ENCODE measurements at places on chromosomes 5 and 9. TPM values are rescaled to one million over a fixed set of nuclear protein-coding genes. Genes with fewer than 3 reads are reported as not detected.

PCDH1 gene
- total RNA-seq, result 146 TPM

SCGB3A2 gene
- total RNA-seq, result not detected

ZNF883 gene
- total RNA-seq, result 2.2 TPM

PLPP7 gene
- total RNA-seq, result not detected

DNA sequence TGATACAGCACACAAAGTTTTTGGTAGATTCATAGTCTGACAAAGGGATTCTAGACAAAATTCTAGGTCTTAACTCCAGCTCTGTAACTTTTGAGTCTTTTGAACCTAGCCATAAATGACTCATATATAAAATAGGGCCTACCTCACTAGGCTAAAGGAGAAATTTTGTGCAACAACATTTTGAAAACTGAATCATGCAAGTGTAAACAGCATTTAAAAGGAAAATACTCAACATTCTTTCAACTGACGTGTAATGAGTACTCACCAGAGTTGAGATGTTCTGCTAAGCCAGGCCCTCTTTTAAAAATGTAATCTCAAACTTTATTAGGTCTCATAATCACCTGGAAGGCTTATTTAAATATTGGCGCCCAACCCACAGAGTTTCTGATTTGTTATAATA lies 113.2 kb downstream of the STK32A start:
- no peak for DNase-seq
- no peak overlapping the region for H3K4me3 ChIP-seq
- peaks cover 7% of the 10 kb centered on the region for H3K4me1 ChIP-seq

DNA sequence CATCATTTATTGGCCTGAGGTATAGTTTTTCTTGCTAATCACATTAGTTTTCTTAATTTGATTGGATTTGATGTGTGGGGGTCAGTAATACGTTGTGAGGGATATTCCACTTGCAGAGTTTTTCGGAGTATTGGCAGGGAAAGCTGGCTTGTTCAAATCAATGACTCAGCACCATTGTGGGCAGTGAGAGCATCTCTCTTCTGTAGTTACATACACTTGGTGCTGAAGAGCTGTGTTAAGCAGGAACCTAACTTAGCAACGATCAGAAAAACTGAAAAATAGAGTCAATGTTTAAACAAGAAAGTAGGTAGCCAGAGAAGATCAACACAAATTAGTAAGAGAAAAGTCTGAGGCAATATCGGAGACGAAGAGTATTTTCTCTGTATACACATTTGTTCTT lies 344.6 kb upstream of the EDIL3 start:
- DNase-seq, result no peak
- H3K27ac ChIP-seq, result no peak overlapping the region
- H3K4me3 ChIP-seq, result no peak overlapping the region

DNA sequence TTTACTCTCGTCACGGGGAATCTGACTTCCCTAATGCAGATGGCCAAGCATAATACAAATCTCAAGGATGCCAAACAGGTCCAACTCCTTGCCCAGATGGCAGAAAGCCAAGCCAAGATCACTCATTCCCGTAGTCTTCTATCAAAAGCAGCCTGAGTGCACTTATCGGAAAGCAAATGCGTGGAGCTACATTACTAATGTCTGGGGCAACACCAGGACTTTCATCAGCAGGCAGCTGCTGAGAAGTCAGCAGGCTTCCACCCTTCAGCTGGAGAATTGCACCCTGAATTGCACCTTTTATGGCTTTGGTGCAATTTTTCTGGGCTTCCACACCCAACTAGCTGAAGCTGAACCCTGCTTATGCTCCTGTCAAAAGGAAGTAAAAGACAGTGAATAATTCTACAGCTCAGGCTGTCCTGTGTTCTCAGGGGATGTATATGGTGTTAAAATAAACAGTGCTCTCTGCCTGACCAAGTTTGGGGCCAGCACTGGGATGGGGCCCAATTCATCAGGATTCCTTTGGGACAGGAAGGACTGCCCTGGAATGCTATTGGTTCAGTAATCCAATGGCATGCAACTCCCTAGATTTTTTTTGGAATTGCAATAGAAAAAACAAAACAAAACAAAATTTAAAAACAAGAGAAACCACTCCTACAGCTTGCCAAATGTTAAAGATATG lies 92.6 kb downstream of the DPYSL3 start:
- no peak overlapping the region for H3K4me3 ChIP-seq
- no peaks in the 10 kb centered on the region for H3K27me3 ChIP-seq
- peak; percentile 80 for DNase-seq
- H3K27ac ChIP-seq, result peak overlapping the region; percentile 12
- H3K4me1 ChIP-seq, result peaks cover 15% of the 10 kb centered on the region

DNA sequence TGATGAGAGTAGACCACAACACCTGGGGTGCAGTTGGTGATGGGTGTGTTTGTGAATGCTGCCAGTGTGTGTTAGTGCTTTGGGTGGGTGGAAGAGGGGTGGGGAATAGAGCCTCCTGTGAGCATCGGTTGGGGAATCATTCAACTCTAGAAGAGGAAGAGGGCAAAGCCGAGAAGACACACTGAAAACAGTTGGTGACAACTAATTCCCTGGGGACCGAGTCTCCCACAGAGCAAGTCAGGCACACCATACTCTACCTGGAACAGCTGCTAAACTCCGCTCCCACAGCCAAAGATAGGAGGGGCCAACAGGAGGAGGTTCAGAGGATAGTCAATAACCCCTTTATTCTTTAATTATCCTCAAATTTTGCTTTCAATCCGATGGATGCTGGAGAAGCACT lies 1.6 kb upstream of the ARHGEF39 start:
- H3K36me3 ChIP-seq, result peaks cover 16% of the 10 kb centered on the region
- no peak overlapping the region for H3K27ac ChIP-seq
- peaks cover 47% of the 10 kb centered on the region for H3K4me1 ChIP-seq
- DNase-seq, result no peak
- H3K27me3 ChIP-seq, result no peaks in the 10 kb centered on the region

GRCh38 chr5:115577329-115577728 lies 24.9 kb downstream of the TICAM2 start:
- H3K4me3 ChIP-seq, result no peak overlapping the region
- peaks cover 30% of the 10 kb centered on the region for H3K4me1 ChIP-seq
- DNase-seq, result no peak
- no peaks in the 10 kb centered on the region for H3K27me3 ChIP-seq
- H3K27ac ChIP-seq, result no peak overlapping the region

DNA sequence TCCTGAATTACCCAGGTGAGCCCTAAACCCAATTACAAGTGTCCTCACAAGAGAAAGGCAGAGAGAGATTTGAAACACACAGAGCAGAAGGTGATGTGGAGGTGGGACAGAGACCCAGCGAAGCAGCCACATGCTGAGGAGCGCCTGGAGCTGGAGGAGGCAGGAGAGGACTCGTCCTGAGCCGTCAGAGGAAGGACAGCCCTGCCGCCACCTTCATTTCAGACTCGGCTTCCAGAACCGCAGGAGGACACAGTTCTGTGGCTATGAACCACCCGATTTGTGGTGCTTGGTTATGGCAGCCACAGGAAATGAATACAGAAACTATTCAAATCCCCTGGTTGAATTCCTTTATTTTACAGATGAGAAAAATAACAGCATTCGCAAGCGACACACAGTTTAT lies 16.4 kb upstream of the FBP1 start:
- H3K27ac ChIP-seq, result no peak overlapping the region
- H3K4me3 ChIP-seq, result no peak overlapping the region
- H3K36me3 ChIP-seq, result no peaks in the 10 kb centered on the region
- no peak for DNase-seq

DNA sequence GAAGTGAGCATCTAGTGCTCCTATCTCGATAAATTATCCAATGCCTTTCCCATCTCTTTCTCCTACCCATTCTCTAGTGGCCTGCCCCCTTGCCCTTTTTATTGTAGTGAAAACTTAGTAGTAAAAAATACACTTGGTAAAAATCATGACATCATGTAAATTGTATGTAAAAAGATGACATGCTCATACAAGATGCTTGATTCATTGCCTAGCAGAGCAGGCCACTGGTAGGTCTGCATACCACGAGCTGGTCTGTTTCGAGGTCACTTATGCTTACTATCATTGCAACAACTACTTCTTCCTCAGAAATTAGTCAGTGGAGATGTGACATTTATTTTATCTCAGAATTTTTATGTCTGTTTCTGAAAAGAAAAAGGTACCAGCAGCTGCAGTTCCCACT lies 177.3 kb downstream of the C9orf152 start:
- no peak overlapping the region for H3K27ac ChIP-seq
- DNase-seq, result no peak
- H3K27me3 ChIP-seq, result no peaks in the 10 kb centered on the region
- no peak overlapping the region for H3K4me3 ChIP-seq
- peaks cover 24% of the 10 kb centered on the region for H3K4me1 ChIP-seq
- H3K36me3 ChIP-seq, result no peaks in the 10 kb centered on the region

- no peak for DNase-seq
- H3K4me1 ChIP-seq, result peaks cover 29% of the 10 kb centered on the region
- no peaks in the 10 kb centered on the region for H3K27me3 ChIP-seq
These were observed 3.6 kb downstream of the FBXO38 start for GRCh38 chr5:148387325-148387724.

- peak overlapping the region; percentile 18 for H3K27ac ChIP-seq
- DNase-seq, result no peak
- H3K36me3 ChIP-seq, result no peaks in the 10 kb centered on the region
- H3K4me1 ChIP-seq, result peaks cover 50% of the 10 kb centered on the region
These were observed 360.4 kb upstream of the ACTBL2 start for GRCh38 chr5:57843059-57843367.

- no peaks in the 10 kb centered on the region for H3K4me1 ChIP-seq
- H3K27me3 ChIP-seq, result no peaks in the 10 kb centered on the region
- H3K36me3 ChIP-seq, result no peaks in the 10 kb centered on the region
- H3K27ac ChIP-seq, result no peak overlapping the region
These were observed 31.0 kb upstream of the GARNL3 start for GRCh38 chr9:127233550-127233949.

DNA sequence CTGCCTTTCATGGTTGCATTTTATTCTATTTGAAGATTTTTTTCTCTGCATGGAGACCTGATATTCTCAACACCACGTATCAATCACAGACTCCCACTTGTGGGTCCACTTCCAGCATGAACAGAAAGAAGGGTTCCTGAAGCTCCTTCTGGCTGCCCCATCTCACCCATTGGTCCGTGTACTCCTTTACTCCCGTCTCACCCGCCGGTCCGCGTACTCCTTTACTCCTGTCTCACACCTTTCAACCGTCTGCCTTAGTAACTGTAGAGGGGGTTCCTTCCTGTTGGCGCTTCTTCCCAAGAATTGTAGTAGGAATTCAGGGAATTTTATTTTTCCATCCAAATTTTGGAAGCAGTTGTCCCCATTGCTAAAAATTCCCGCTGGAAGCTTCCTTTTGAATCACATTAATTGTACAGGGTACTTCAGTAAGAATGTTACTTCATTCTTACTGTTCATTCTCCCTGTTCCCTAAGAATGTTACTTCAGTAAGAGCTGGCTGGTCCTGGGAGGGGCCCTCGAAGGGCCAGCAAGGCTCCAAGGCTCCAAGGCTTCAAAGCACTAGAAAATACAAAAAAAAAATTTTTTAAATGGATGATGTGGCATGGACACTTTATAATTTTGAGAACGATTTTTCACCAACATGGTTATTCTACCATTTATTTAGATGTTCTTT lies 3.9 kb upstream of the LPCAT1 start:
- no peak overlapping the region for H3K4me3 ChIP-seq
- peaks cover 19% of the 10 kb centered on the region for H3K36me3 ChIP-seq
- no peaks in the 10 kb centered on the region for H3K4me1 ChIP-seq
- DNase-seq, result no peak
- no peak overlapping the region for H3K27ac ChIP-seq

DNA sequence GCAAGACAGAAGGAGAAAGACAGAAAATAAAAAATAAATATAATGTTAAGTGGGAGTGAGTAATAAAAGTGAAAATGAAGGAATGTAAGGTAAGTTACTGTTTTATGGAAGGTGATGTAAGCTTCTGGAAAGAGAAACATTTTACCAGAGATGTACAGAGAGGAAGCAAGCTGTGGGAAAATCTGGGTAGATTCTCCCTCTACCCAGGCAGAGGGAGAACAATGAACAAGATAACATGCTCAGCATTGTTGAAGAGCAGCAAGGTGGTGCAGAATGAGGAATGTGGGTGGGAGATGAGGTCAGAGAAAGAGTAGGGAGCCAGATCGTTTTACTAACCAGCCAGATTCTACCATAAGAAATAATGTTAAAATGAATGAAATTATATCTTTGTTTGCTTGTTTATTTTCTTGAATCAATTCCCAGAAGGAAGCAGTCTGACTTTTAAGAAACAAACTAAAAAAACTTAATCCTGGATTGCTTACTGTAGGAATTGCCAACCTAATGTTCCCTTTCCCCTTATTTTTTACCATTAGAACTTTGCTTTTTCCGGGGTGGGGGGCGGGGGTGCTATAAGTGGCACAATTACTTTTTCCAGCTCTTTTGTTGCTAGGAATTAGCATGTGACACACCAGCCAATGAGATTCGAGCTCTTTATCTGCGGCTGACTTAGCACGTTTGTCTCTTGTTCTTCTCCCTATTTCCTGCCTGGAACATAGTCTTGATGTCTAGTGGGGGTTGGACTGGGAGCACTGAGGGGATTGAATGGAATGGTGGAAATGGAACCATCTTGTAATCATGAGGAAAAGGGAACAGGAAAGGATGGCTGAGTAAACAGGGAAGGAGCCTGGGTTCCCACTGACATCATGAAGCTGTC lies 356.7 kb downstream of the TMEM167A start:
- H3K27me3 ChIP-seq, result no peaks in the 10 kb centered on the region
- H3K27ac ChIP-seq, result peak overlapping the region; percentile 20
- H3K4me1 ChIP-seq, result peaks cover 17% of the 10 kb centered on the region
- no peaks in the 10 kb centered on the region for H3K36me3 ChIP-seq
- no peak for DNase-seq

GRCh38 chr5:81542242-81542641 lies 148.3 kb upstream of the ACOT12 start:
- no peak overlapping the region for H3K27ac ChIP-seq
- H3K27me3 ChIP-seq, result no peaks in the 10 kb centered on the region
- no peaks in the 10 kb centered on the region for H3K36me3 ChIP-seq

Data from Calu3 (cell line).